ENCODE measurements at places on chromosomes 2 and 18. TPM values are rescaled to one million over a fixed set of nuclear protein-coding genes. Genes with fewer than 3 reads are reported as not detected.

NEU2 gene
- not detected for total RNA-seq

DNA sequence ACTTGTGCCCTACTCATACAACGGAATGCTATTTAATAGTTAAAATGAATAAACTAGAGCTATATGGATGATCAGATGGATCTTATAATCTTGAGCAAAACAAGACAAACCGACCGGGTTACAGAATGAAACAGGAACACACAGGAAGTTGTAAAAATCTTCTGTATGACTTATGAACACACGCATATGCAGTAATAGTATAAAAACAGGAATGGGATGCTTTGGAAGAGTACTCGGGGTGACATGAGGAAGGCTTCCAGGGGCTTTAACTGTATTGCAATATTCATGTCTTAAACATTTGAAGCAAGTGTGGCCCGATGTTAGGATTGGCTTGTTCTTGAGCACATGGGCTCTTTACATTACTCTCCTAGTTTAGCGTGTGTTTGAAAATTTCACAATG is 14.9 kb upstream of the E2F6 start:
- H3K36me3 ChIP-seq, result no peaks in the 10 kb centered on the region
- no peak overlapping the region for H3K27ac ChIP-seq
- no peaks in the 10 kb centered on the region for H3K4me1 ChIP-seq
- H3K4me3 ChIP-seq, result no peak overlapping the region
- no peak for DNase-seq
- H3K27me3 ChIP-seq, result no peaks in the 10 kb centered on the region

- H3K27me3 ChIP-seq, result no peaks in the 10 kb centered on the region
- peaks cover 4% of the 10 kb centered on the region for H3K36me3 ChIP-seq
- H3K4me1 ChIP-seq, result peaks cover 16% of the 10 kb centered on the region
- H3K4me3 ChIP-seq, result no peak overlapping the region
- no peak overlapping the region for H3K27ac ChIP-seq
Measured at GRCh38 chr2:39378968-39379367, 58.1 kb downstream of the MAP4K3 start.

GALR1 gene
- not detected for total RNA-seq

GRCh38 chr2:64957109-64957903 is 31.9 kb upstream of the SLC1A4 start:
- H3K36me3 ChIP-seq, result no peaks in the 10 kb centered on the region
- no peak overlapping the region for H3K27ac ChIP-seq
- no peak for DNase-seq
- no peaks in the 10 kb centered on the region for H3K27me3 ChIP-seq
- no peaks in the 10 kb centered on the region for H3K4me1 ChIP-seq

TSPYL6 gene
- total RNA-seq, result not detected

ST6GAL2 gene
- total RNA-seq, result 2.8 TPM

TM4SF20 gene
- total RNA-seq, result not detected

DNA sequence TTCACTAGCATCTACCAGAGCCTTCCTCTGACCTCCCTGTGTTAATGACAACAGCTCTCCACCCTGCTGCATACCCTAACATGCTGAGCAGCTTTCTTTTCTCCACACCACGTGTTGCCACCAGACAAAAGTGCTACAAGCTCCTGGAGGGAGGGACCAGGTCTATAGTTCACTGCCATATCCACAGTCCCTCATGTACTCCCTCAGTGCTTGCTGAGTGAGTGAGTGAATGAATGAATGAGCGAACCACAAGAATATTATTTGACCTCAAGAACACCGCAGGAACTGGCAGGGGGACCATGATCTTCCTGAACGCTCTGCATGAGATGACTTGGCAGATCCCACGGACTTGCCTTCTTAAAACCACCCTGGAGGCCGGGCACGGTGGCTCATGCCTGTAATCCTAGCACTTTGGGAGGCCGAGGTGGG is 47.4 kb upstream of the CAB39 start:
- no peaks in the 10 kb centered on the region for H3K27me3 ChIP-seq
- DNase-seq, result no peak
- H3K27ac ChIP-seq, result no peak overlapping the region
- no peaks in the 10 kb centered on the region for H3K4me1 ChIP-seq
- H3K36me3 ChIP-seq, result no peaks in the 10 kb centered on the region
- no peak overlapping the region for H3K4me3 ChIP-seq

AQP12A gene
- total RNA-seq, result not detected

OXER1 gene
- 0.80 TPM for total RNA-seq

DNA sequence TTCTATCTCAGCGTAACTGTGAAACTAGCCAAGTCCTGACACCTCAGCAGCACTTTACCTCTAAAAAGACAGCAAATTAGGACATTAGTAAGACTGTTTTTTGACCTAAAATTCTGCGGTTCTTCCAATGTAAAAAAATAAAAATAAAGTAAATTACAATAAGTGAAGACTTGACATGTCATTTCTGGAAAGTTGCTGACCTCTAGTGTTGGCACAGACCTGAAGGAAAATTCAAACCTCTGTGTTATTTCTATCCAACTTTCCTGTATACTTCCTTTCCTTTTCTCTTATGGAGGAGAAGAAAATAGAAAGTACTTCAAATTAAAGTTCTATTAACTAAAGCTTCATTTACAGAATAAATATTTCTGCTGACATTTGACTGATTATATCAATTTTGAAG is 110.6 kb downstream of the TMEM182 start:
- no peaks in the 10 kb centered on the region for H3K36me3 ChIP-seq
- no peak for DNase-seq
- H3K27ac ChIP-seq, result no peak overlapping the region
- H3K4me1 ChIP-seq, result no peaks in the 10 kb centered on the region

- no peaks in the 10 kb centered on the region for H3K36me3 ChIP-seq
- H3K27me3 ChIP-seq, result no peaks in the 10 kb centered on the region
- H3K4me3 ChIP-seq, result no peak overlapping the region
- no peak overlapping the region for H3K27ac ChIP-seq
- DNase-seq, result no peak
Measured at GRCh38 chr2:75303227-75303626, 103.9 kb upstream of the TACR1 start.

C2orf69 gene
- 19.2 TPM for total RNA-seq

INPP4A gene
- total RNA-seq, result 22.6 TPM

- no peaks in the 10 kb centered on the region for H3K27me3 ChIP-seq
- no peak overlapping the region for H3K4me3 ChIP-seq
- H3K36me3 ChIP-seq, result no peaks in the 10 kb centered on the region
- no peak for DNase-seq
- no peak overlapping the region for H3K27ac ChIP-seq
Measured at GRCh38 chr18:9994701-9995235, 81.0 kb downstream of the VAPA start.

GRCh38 chr2:70103531-70104061 is 16.3 kb downstream of the PCBP1 start:
- H3K36me3 ChIP-seq, result no peaks in the 10 kb centered on the region
- DNase-seq, result no peak
- no peak overlapping the region for H3K4me3 ChIP-seq
- no peaks in the 10 kb centered on the region for H3K27me3 ChIP-seq
- H3K4me1 ChIP-seq, result no peaks in the 10 kb centered on the region

DNA sequence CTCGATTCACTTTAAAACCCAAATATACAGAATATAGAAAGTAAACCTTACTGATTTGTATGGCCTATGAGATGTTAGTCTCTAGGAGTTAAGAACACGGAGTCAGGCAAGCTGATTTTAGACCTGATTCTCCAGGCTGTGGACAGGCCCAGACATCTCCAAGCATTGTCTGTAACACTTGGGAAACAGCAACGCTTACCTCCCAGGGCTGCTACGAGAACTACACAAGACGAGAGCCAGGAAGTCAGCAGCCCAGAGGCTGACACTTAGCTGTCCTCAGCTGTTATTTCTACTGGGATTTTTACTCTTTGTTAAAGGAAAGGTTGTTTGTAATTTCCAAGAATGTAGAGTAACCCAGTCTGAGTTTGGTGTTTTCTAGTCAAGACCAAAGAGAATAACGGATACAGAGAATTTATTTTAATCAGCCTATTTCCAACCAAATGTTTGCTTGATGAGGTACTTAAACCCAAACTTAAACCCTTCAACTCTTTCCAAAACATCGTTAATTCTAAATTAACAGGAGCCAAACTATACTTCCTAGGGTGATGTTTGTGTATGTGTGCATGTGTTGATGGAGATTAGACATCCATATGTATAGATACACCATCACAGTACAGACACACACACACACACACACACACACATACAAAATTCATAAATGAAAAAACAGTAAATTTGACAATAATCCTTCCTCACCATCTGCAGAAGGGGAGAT is 123.4 kb downstream of the LAMA1 start:
- H3K4me3 ChIP-seq, result no peak overlapping the region
- no peaks in the 10 kb centered on the region for H3K4me1 ChIP-seq
- no peak for DNase-seq
- H3K27me3 ChIP-seq, result no peaks in the 10 kb centered on the region

DNA sequence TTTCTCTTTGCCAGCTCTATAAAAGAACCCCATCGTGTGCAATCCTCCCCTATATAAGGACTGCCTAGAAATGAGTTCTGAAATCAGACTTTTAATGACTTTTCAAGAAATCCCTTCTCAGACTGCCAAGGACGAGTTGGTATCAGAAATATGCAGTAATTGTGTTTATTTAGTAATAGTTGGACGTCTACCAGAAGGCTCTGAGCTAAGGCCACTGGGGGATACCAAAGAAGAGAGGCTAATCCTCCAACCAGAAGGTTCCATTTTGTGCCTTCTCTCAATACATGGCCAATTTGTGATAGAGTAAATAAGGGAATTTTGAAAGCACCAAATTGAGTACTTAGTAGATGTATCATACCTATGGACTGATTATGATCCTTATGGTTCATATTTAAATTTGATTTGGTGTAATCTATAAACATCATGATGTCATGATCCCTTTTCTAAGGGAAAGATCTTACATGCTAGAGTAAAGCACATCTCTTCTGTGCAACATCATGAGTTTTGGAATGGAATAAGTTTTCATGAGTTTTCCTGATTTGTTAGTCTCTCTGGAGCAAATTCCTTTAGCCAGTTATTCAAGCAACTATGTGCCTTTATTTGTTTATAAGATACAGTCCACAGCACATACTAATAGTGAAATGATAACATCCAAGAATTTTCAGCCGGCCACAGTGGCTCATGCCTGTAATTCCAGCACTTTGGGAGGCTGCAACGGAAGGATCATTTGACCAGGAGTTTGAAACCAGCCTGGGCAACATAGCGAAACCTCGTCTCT is 82.2 kb upstream of the LTBP1 start:
- H3K27me3 ChIP-seq, result no peaks in the 10 kb centered on the region
- no peak overlapping the region for H3K4me3 ChIP-seq
- no peaks in the 10 kb centered on the region for H3K4me1 ChIP-seq
- DNase-seq, result no peak
- no peak overlapping the region for H3K27ac ChIP-seq

- no peaks in the 10 kb centered on the region for H3K27me3 ChIP-seq
- H3K4me1 ChIP-seq, result peaks cover 10% of the 10 kb centered on the region
- no peak for DNase-seq
- no peaks in the 10 kb centered on the region for H3K36me3 ChIP-seq
- peak overlapping the region; percentile 46 for H3K27ac ChIP-seq
Measured at GRCh38 chr2:231671270-231672050, 36.9 kb upstream of the PTMA start.

IL1F10 gene
- not detected for total RNA-seq
